ENCODE measurements at places on chromosomes 7 and 10.

GRCh38 chr7:105461518-105461917, 60.6 kb downstream of the PUS7 start:
- DNase-seq: no peak

DNA sequence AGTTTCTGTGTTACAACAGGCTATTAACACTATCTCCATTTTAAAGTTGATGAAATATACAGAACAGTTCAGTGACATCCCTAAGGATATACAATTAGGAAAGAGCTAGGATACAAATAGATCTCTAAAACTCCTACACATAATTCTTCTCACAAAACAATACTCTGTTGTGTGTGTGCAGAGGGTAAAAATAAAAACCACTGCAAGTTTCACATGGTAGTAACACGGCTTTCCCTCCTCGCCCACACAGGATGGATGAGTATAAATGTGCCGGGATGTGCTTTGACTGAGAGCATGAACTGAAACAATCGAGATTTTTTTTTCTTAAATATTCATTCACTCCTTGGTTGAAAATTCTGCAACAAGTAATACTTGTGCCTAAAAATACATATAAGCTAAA, 131.5 kb upstream of the C1QL3 start:
- no peak for DNase-seq

GRCh38 chr10:123583639-123584418, 82.3 kb upstream of the GPR26 start:
- DNase-seq: peak; percentile 9

DNA sequence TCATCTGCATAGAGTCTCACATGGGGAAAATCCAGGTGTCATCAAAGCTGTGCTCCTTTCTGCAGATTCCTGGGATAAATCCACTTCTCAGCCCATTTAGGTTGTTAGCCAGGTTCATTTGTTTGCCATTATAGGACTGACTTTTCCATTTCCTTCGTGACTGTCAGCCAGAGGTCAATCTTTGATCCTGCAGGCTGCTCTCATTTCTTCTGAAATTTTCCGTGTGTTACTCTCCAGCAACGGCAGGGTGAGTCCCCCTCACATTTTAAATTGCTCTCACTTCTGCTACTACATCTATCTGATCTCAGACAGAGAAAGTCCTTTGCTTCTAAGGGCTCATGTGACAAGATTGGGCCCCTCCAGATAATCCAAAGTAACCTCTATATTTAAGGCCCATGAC, 150.7 kb upstream of the BET1 start:
- DNase-seq: no peak

DNA sequence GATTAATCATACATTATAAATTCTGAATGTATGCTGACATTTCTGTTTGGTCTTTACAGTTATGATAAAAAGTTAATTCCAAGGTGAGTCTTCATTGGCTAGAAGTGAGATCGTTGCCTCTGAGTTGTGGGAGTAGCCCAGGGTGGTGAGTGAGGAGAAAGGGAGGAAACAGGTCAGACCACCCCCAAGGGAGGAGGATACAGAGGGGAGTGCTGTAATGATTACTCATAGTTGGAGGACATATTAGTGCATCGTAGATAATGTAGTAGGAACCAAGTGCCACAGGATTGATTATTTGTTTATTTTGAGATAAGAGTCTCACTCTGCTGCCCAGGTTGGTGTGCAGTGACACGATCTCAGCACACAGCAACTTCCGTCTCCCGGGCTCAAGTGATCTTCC, 672.2 kb downstream of the INHBA start:
- DNase-seq: no peak

DNA sequence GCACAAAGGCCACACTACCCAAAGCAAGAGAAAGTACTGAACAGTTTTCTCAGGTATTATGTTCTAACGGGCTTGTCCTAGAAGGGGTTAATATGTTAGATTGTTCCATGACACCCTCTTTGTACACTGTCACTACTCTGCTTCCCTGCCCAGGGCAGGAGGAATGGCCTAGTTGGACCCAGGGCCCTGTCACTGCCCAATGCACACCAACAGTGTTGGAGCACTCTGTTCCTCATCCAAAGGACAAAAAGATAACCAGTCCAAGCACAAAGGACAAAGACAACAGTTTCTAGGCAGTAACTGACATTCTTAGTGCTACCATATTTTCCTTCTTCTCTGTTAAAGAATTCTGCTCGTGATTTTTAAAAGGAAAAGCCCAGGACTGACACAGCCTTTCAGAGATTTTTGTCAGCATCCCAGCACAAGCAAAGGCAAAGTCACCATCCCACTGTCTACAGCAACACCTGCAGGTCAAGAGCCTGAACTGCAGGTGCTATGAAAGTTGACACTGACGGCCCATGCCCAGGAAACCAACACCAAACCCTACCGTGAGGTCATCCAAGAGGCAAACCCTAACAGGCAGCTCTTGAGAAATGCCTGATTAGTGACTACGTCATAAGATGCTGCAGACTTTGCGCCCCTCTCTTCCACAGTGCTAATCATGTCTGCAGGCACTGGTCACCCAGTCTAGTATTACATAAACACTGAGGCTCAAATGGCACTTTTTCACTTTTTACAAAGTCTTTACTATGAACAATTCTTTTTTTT, 13.2 kb downstream of the NUDCD3 start:
- DNase-seq: no peak

- DNase-seq: no peak
These were observed 750 bp upstream of the CDK14 start for GRCh38 chr7:90595342-90595800.

DNA sequence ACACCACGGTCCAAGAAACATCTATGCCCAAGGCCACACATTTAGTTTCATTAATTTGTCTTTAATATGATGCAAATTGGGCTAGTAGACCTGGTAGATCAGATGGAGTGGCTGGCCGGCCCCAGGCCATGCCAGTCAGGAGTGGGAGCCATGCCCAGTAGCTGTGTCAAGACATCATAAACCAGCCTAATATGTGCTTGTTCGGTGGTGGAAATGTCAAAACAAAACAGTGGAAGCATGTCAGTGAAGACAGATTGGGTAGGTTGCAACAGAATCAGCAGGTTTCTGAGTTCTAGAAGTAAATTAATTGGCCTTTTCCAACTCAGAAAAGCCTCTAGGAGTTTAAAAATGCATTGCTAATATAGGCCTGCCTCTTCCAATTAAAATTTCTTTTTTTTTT, 124.7 kb downstream of the NRP1 start:
- no peak for DNase-seq

DNA sequence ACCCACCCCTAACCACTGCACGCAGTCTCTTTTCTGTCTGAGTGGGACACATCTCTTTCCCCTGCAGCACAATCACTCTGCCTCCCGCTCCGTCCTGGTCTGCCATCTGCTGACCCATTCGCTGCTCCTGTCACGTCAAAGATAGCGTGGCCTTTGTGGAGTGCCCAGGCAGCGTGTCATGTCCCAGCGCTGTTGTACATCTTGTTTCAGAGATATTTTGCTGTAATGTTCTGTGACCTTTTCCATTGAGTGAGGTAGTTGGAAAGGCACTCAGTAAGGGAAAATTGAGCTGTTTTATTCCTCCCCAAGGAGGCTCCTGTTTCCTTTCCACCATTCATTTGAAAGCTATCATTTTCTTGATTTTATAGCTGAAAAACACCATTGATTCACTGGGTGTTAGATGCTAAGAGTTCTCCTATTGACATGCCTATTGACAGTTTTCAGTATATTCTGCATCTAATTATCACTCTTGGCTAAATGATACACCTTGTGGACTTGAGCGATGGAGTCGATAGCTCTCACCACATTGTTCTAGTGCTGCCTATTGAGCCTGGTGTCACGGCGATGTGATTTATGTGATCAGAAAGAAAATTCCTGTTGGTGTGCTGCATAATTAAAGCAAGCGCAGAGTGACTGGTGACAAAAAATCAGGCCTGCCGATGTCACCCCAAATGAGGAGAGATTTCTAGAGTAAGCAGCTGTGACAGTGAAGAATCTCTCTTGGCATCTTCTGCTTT, 372.6 kb downstream of the LRMDA start:
- no peak for DNase-seq

- DNase-seq: no peak
These were observed 293.3 kb upstream of the KLF14 start for GRCh38 chr7:131027287-131027773.

DNA sequence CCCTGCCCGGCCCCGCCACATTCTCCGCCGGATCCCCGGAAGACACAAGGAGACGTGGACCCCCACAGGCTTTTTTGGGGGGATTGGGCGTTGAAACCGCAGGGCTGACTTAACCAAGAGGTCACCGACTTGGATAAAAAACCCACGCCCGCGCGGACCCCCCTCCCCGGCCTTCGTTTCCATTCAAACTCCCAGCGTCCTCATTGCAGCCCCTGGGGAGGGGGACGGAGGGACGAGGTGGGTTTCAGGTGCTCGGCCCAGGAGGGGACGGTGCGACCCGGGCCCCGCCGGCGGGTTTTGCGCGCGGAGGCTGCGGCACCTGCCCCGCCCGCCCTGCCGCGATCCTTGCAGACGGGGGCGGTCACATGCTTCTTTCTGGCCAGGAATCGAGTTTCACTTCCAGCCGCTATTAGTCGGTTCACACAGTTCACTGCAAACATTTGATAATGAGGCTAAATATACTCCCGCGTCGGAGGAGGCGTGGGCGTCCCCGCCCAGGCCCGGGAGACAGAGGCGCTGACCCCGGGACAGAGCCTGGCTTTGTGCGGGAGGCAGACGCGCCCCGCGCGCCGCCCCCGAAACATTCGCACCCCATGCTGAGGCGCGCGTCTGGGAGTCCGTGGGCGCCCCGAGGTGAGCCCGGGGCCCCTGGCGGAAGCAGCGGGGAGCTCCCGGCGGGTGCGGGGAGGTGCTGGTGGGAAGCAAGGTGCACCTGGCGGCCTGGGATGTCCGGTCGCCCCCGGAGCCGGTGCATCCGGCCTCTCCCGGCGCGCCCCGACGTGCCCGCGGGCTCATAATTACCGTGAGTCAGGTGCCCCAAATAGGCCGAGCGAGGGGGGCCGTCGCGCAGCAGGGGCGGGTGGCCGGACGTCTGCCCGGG, 2.7 kb upstream of the PDGFA start:
- no peak for DNase-seq

DNA sequence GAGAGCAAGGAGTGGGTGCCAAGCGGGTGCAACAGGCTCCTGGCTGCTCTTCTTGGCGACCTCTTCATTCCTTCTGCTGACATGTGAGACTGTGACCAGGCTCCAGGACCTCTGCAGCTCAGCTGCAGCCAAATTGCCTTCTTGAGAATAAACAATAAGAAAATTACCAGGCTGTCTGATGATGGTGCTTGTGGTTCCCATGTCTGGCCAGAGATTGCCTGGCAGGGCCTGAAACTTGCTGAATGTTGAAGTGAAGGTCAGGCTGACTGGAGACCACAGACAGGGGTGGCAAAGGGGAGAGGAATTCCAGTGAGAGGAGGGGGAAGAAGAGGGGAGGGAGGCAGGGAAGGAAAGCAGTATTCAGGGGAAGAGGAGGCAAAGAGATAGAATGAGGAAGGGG, 497.4 kb upstream of the PODXL start:
- no peak for DNase-seq

GRCh38 chr7:92793656-92794205, 42.6 kb downstream of the CDK6 start:
- no peak for DNase-seq

- no peak for DNase-seq
These were observed 22.6 kb upstream of the PSAP start for GRCh38 chr10:71873582-71874211.

- no peak for DNase-seq
These were observed 27.5 kb downstream of the PDGFA start for GRCh38 chr7:491958-492713.

GRCh38 chr10:29618341-29619171, 16.2 kb downstream of the SVIL start:
- DNase-seq: no peak

DNA sequence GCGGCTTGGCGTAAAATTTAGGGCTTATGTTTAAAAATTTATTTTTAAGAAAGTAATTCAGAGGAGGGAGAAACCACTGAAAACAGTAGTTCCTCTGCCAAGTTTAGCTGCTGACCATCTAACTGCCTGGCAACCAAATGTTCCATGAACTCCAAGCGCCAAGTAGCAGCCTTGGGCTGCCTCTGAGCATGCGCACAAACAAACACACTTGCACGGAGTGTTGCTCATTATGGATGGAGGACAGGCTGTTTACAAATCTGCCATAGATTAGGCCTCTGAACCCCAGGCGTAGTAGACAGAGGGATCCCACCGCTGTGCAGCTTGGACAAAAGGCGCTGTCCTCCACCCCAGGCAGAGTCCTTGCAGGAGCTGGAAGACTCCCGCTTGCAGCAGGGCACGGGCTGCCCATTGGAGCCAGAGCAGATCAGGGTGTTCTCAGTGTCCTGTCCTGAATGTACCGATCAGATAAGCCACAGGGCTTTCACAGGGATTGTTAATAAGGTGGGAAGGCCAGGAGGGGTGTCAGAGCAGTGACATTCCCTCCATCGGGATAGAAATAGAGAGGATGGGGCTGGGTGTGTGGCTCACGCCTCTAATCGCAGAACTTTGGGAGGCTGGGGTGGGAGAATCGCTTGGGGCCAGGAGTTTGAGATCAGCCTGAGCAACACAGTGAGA, 47.7 kb upstream of the LYZL1 start:
- DNase-seq: no peak

- DNase-seq: no peak
These were observed 76.0 kb downstream of the GRK5 start for GRCh38 chr10:119283387-119283786.

GRCh38 chr10:104066945-104067344, 18.7 kb downstream of the COL17A1 start:
- no peak for DNase-seq

DNA sequence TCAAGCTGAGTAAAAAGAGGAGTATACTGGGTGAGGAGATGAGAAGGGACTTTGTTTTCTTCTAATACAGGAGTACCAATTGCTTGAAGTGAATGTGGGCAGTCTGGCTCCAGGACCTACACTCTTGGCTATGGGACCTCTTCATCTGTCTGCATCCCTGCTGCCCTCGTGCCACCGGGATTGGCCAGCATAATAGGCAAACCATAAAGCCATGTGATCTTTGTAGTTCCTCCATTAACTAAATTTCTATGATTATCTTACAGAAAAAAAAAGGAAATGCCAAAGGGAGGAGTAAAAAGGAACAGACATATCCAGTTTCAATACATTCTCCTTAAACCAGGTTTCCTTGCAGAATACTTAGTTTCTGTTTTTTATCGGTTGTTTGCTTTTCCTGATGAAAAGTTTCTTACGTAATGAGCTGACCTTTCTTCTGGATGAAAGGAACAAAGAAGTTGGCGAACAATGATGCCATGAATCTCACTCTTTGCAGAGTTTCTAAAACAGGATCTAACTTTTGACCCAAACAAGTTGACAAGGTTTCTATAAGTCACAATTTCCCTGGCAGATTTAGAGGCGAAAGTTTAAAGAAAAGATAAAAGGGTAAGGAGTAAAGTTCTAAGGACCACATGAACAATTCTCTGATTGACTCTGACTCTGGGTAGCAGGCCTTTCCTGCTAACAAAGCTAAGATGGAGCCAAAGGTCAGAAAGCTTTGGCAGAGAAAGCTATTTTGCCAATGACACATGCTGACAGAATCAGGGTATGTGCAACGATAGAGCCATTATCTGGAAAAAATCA, 54.1 kb downstream of the LAMB1 start:
- DNase-seq: no peak

- no peak for DNase-seq
These were observed 42.9 kb downstream of the CHN2 start for GRCh38 chr7:29237489-29237888.

GRCh38 chr7:6359021-6359420, 86.6 kb upstream of the CYTH3 start:
- DNase-seq: no peak

- DNase-seq: no peak
These were observed 9.2 kb downstream of the BNIP3 start for GRCh38 chr10:131972474-131973071.

GRCh38 chr7:155230169-155230593, 67.5 kb upstream of the INSIG1 start:
- DNase-seq: no peak

All from stimulated activated CD8-positive, alpha-beta memory T cell treated with anti-CD3 and anti-CD28 coated beads, Interleukin-7, amount 100 ng/mL, for 24 hours (primary cell).